ENCODE measurements at places on chromosomes 6 and 20.

- DNase-seq: no peak
Measured at GRCh38 chr20:51399006-51399890, 143.3 kb downstream of the NFATC2 start.

- DNase-seq: peak; percentile 84
Measured at GRCh38 chr20:50285376-50286173, 94.9 kb downstream of the CEBPB start.

DNA sequence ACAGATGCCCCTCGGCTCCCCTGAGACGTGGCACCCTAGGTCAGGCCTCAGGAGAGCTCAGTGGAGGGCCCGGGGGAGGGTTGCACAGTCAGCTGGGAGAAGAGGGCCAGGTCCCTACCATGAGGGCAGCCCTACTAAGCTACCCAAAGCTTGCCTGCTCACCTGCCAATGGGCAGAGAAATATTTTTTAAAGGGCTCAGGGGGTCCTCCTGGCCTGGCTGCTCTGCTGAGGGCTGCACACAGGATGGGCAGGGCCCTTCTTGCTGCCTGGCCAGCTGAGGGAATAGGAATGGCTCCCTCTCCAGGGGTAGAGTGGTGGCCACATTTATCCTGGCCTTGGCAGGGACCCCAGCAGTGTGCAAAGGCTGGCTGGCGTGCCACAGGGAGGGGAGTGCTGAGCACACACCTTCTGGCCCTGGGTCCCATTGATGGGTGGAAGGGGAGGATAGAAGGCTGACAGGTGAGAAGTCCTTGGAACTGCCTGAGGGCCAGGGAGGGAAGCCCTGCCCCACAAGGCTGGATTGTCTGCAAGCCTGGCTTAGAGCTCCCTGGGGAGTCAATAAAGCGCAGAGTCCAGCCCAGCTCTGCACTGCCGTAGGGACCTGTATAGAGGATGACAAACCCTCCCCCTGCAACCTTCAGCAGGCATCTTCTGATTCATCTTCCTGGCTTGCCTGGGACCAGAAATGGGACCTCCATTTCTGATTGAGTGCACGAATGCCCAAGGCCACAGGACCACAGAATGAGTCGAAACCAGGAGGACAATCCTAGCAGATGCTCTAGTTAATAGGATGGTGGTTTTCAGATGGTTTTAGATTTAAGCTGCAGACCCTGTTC lies 62.1 kb downstream of the NOL4L start:
- DNase-seq: peak; percentile 28

DNA sequence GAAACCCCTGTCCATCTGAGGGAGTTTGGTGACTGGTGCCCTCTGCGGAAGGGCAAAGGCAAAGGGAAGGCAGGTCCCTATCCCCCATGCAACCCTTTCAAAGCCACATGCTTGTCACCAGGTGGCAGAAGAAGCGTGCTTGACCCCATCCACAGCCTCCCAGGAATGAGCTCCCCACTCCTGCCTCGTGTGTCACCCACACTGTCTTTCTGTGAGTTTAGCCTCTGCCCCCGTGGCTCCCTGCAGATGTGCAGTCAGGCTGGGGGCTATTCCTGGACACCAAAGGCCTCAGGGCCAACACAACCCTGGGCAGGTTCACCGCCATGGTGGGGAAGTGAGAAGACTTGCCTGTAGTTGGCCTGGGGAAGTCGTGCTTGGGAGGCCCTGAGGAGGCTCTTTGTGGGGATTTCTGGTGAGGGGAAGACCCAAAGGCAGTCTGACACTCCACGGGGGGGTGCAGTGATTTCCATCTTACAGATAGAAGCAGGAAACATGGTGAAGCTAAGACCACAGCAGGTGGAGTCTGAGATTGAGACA lies 16.6 kb upstream of the PCMTD2 start:
- DNase-seq: no peak

DNA sequence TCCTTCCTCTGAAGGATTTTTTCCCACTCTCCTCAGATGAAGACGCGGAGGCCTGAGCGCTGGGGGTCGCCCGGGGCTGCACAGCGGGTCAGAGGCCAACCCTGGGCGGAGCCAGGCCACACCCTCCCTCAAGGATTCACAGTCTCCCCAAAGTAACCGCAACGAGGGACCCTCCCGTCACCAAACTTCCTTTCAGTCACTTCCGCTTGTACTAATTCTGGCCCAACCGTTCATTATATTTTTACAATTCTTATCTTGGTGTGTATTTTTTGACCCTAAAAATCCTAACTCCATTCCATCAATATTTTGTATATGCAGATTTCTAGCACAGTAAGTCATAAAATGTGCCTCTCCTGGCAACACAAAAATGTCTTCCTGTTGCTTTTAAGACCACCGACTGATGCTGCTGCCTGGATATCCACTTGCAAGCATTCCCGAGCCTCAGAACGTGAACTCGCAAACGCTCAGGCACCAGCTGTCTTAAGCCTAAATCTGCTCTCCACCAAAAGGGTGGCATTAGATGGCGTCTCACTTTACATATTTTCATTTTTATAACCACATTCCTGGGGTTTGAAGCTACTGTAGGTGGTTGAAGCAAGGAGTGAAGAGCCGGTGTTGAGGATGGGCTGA lies 128.0 kb downstream of the DLL1 start:
- DNase-seq: no peak

- DNase-seq: no peak
Measured at GRCh38 chr20:61935926-61936700, 129.6 kb downstream of the TAF4 start.

DNA sequence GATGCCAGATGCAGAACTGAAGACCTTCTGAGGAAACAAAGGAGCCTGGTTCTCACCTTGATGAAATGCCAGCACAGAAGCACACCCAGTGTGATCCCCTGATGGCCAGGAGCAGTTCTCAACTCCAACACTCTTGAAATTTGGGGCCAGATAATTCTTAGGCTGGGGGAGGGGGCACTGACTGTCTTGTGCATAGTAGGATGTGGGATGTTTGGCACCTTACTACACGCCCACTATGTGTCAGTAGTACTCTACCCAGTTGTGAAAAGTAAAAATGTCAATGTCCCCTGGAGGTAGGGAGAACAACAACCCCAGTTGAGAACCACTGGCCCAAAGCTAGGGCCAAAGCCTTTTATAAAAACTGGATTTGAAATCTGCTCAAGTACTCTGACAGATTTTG lies 398.3 kb upstream of the ARID1B start:
- no peak for DNase-seq

DNA sequence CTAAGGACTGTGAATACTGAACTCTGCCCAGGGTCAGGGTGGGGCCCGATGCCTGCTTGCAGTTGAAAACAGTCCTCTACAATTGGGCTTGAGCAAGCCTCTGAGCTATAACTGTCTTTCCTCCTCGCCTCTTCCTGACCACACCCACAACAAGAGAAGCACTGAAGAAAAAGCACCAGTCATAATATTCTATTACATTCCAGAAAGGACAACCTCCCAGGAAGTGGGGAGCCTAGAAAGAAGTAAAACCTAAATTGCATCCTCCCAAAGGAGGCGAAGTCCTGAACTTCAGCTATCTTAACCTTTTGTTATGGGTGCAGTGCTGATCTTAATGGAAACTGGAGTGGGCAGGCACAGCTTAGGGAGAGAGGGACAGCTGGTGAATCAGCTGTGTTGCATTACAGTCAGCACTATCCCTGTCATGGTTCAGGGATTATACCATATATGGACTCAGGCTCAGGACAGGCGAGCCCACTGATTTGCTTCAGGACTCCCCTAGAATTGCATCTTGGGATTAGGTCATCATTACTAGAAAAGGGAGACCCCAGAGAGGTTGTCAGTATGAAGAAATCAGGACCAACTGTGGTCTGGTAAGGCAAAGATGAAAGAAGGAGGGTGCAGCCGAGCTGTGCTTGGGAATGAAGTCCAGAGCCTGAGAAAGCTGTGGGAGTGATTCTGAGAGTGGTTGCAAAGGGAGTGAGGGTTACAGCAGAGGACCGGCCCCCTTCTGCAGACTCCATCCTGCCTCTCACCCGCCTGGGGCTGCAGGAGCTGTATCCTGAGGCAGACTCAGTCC lies 18.3 kb upstream of the TRAM2 start:
- DNase-seq: peak; percentile 97

GRCh38 chr20:52539891-52540290 lies 348.3 kb upstream of the ZFP64 start:
- no peak for DNase-seq

- no peak for DNase-seq
Measured at GRCh38 chr6:380234-381218, 11.0 kb upstream of the IRF4 start.

GRCh38 chr20:10857352-10858070 lies 183.7 kb upstream of the JAG1 start:
- peak; percentile 94 for DNase-seq

DNA sequence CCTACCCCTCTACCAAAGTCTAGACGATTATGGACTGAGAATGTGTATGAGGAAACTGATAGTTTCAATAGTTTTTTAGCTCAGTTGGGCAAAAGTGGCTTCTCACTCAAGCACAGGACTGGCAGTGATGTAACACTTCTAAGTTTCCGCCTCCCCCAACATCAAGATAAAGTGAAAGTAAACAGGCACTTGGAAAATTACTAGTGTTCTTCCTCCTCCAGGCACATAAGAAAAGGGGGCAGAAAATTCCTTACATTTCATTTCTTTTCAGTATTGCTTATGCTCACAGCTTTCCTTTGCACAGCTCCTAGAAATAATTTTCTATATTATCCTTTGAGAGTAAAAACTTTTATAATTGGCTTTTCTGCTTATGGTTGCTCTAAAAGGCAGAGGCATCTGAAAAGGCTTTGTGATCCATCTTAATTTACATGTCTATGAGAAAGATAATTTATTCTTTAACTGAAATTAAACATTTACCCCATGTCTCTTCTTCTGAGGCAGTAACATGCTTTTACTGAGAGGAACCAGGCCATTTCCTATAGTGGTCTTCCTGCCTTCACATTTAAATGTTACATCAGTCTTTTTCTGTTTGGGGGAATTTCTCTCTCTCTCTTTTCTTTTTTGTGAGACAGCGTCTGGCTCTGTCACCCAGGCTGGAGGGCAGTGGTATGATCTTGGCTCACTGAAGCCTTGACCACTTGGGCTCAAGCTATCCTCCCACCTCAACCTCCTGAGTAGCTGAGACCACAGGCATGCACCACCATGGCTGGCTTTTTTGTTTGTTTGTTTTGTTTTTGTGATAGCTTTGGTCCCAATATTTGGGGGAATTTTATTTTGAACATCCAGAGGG lies 65.0 kb upstream of the EEF1A1 start:
- DNase-seq: peak; percentile 85

DNA sequence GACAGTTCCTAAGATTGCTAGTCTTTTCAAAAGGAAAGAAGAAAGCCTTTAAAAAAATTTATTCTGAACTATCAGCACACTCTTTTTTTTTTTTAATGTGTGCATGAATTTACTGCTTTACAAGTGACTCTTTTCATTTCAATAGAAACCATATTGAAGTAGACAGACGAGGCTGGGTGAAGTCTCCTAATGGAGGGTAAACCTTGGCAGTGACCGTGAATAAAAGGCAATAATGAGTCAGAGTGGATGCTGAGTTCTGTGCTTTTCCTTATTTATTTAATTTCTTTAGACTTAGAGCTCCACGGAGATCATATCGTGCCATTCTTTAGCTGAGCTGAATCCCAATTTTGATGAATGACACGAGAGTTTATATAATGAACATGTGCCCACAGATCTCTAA lies 196.9 kb downstream of the PRL start:
- DNase-seq: no peak

GRCh38 chr20:35055445-35056276 lies 36.9 kb downstream of the TRPC4AP start:
- DNase-seq: peak; percentile 70

GRCh38 chr20:48606172-48606840 lies 221.5 kb downstream of the PREX1 start:
- no peak for DNase-seq

GRCh38 chr6:134247844-134248580 lies 69.9 kb downstream of the SGK1 start:
- no peak for DNase-seq

GRCh38 chr6:11730641-11731040 lies 48.0 kb downstream of the ADTRP start:
- no peak for DNase-seq

DNA sequence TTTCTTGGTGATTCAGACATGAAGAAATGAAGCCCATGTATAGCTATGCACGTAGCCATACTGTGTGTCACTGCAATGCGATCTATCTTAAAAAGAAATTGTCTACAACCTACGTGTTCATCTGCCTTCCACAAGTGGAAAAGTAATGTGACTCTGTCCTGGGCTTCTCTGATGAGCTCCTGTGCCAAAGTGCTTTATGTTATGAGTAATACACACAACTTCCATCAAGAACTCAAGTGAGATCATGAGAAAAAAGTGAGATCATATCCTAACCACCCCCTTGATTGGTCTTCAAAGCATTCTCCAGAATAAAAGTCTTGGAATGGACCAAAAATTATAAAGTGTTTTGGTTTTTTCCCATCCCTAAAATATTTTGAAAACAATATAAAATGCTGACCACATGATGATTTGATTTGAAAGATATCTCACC lies 114.3 kb downstream of the DST start:
- DNase-seq: peak; percentile 98

DNA sequence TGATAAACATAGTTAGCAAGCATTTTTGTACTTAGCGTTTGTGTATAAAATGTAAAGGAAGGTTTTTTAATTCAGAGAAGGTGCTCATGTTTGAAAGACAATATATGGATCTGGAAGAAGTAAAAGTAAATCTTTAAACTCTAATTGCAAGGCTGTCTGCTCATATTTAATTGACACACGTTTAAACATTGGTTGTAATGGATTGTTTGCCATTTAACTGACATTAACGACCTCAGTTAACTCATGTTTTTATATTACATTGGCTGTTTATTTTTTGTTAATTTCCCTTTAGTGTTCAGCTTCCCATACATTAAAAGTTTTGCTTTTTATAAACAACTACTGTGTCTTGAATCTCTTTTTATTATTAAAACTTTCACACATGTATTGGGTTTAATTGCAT lies 208.1 kb downstream of the ARID1B start:
- DNase-seq: no peak

DNA sequence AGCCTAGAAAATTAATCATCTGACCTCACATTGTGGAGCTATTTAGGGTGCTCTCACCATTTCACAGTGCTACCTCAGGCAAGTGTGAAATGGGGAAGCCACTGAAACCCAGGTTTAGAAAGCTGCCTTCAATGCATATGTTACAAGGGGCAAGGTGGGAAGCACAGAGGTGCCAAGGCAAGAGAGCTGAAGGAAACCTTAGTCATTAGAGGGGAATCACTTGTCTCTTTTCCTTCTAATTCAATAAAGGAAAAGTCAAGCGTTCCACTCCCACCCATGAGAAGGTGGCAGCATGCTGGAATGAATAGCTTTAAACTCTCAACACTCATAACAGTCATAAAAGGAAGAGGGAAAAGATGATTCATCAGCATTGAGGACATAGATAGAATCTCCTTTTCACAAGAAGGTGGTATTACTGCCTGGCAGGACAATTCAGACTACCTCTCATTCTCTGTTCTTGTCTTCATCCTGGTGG lies 251.9 kb upstream of the IRAK1BP1 start:
- DNase-seq: no peak
